ENCODE measurements at places on chromosomes 2 and 18. TPM values are rescaled to one million over a fixed set of nuclear protein-coding genes. Genes with fewer than 3 reads are reported as not detected.

Gene ITGB6
- 2.3 TPM for total RNA-seq

Gene KHK
- total RNA-seq: 1.3 TPM

Gene RAB31
- 82.4 TPM for total RNA-seq

Gene XIRP2
- not detected for total RNA-seq

Gene KCNS3
- total RNA-seq: 0.41 TPM

Gene ERBB4
- 1.3 TPM for total RNA-seq

Gene SLC19A3
- total RNA-seq: 0.56 TPM

Gene TMBIM1
- 96.1 TPM for total RNA-seq

Gene UPP2
- 0.60 TPM for total RNA-seq

Gene BUB1
- 7.6 TPM for total RNA-seq

Gene TACR1
- total RNA-seq: not detected

Gene ZNF2
- total RNA-seq: 8.0 TPM

All from chondrocyte (in vitro differentiated cells).